ENCODE measurements at places on chromosomes 1 and 21.

DNA sequence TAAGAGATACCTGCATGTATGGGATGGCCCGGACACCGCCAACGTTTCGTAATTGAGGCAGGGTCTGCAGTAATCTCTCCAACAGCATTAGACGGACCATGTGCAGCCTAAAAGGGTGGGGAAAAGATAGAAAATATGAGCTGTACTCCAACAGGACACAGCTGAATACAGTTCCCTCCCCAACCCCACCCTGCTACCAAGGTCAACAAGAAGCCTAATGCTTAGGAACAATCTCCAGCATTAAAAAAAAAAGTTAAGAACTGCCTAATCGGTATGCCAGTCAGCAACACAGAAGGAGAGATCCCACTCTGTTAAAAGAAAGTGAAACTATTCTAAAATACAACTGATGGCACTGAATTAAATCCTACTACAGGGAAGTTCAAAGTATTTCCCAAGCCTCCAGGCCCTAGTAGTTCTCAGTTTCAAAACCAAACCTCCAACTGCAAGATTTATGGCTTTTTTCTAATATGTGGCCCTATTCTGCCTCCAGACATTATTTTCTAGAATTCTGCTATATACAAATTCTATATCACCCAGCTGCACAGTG lies 81.0 kb downstream of the UBR4 start:
- DNase-seq: no peak

GRCh38 chr21:24514081-24514733 lies 1093.1 kb downstream of the MRPL39 start:
- DNase-seq: peak; percentile 77

GRCh38 chr1:241627453-241628259 lies 12.5 kb downstream of the CHML start:
- peak; percentile 62 for DNase-seq

DNA sequence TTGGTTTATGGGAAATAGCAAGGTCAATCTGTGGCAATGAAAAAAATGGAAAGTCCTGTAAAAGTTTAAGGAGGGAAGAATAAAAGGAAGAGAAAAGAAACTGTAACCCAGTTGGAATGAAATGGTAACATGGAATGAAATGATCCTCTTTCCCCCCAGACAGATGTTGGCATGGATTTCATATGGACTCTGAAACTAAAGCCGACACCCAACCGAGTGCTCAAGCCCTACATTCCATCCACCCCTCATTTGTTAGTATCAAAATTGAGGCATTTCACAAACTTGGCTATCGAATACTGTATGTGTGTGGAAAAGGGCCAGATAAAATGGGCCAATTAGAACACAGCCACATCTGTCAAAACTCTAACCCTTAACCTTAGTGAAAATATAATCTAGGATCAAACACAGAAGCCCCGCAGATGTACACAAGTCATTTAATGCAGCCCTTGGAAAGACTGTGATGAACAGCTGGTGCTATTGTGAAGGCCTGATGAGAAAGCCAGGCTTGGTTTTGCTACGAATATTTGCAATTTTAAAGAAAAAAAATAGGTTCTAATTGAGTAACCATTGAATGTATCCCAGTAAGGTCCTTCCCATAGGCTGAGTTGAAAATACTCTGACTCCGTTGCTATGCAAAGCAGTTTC lies 72.6 kb upstream of the RGL1 start:
- peak; percentile 94 for DNase-seq

DNA sequence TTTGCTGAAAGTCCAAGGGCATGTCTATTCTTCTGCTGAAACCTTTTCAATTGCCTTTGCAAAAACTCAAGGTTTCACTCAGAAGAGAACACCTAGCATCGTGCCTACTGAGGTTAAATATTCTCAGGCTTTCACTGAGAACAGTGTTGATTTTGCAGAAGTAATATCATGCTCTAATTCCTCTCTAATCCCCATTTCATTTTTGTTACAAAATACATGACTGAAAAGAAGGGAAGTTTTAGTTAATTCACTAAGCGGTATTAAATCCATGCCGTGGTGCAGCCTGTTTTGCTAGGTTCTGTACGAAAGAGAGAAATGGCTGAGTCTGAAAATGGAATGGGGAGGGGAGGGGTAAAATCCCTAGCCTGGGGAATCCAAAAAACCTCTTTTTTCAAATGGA lies 163.2 kb upstream of the CAMK1G start:
- DNase-seq: no peak

DNA sequence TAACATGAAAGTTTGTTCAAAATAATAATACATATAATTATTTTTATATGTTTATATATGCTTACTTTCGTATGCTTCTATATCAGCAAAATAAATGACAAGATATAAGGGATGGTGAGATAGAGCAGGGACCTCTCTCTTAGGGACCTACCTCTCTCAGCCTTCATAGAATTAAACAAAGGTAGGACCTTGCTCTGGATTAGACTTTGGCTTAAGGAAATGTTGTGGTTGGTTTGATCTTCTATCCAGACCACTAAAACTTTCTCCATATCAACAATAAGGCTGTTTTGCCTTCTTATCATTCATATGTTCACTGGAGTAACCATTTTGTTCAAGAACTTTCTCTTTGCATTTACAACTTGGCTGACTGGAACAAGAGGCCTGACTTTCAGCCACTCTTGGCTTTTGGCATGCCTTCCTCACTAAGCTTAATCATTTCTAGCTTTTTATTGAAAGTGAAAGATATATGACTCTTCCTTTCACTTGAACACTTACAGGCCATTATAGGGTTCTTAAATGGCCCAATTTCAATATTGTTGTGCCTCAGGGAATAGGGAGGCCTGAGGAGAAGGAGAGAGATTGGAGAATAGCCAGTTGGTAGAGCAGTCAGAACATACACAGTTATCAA lies 14.4 kb downstream of the FRRS1 start:
- DNase-seq: peak; percentile 44

GRCh38 chr1:74333244-74333643 lies 98.1 kb downstream of the TNNI3K start:
- DNase-seq: no peak

DNA sequence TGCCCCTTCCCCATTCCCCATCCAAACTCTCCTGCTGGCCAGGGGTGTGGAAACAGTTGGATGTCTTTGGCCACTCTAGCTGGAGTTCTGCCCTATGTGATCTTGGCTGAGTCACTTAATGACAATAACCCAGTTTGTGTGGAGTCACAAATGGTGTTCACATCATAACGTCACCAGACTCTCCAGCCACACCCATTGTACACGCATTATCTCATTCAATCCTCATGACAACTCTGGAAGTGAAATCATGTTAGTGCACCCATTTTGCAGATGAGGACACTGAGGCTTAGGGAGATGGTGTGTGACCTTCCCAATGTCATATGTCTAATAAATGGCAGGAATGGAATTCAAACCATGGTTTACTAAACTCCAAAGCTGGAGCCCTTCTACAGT lies 1.2 kb upstream of the CDA start:
- no peak for DNase-seq

DNA sequence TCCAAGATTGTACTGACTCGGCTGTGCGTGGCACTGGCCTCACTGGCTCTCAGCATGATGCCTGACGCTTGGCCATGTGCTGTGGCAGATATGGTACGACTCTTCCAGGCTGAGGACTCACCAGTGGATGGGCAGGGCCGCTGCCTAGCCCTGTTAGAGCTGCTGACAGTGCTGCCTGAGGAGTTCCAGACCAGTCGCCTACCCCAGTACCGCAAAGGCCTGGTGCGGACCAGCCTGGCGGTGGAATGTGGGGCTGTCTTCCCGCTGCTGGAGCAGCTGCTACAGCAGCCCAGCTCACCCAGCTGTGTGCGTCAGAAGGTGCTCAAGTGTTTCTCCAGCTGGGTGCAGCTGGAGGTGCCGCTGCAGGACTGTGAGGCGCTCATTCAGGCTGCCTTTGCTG lies 2.9 kb downstream of the IPO13 start:
- DNase-seq: no peak

- no peak for DNase-seq
Measured at GRCh38 chr21:28949318-28949717, 43.4 kb downstream of the LTN1 start.

GRCh38 chr1:208162903-208163302 lies 81.3 kb downstream of the PLXNA2 start:
- DNase-seq: no peak

GRCh38 chr1:232813760-232814159 lies 8.5 kb downstream of the MAP10 start:
- DNase-seq: no peak

DNA sequence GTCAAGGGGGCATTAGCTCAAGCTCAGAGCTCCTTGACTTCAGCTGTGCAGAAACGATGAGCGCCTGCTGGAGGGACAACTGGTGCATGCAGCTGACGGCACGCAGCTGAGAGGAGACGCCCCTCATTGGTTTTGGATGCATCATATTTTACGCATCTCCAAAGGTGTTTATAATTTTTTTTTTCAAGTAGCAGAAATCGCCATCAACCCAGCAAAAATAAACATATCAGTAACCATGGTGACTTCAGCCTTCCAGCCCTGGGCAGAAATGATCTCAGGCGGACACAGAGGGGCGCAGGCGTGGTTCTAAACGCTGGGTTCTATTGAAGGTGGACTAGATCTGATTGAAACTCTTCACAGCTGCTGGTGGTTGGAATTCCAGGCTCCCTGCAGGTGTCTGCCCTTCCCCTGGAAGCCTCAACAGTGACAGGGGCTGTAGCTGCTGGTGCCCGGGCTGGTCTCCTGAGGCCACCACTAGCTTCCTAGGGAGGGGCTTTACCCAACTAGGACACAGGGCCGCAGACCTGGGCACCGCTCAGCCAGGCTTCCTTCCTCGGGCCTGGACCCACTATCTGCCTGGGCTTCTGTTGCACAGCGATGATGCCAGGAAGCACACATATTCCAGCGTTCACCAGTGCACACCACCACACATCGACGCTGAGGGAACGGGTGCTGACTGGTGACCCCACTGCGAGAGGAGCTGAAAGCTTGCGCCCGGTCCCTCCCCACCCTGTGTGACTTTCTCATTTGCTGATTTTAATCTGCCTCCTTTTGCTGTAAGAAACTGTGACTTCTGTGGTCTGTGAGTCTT lies 63.7 kb upstream of the ABCG1 start:
- no peak for DNase-seq

GRCh38 chr1:201445310-201445709 lies 23.7 kb downstream of the PHLDA3 start:
- DNase-seq: no peak

DNA sequence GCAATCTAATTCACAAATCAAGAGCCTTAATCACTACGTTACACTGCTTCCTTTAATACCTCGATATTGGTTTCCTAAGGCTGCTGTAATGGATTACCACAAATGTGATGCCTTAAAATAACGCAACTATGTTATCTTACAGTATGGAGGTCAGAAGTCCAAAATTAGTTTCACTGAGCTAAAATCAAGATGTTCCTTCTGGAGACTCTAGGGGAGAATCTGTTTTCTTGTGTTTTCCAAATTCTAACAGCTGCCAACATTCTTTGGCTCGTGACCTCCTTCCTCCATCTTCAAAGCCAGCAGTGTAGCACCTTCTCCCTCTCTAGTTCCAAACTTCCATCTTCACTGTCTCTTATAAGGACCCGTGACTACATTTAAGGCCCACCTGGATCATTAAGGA lies 335.0 kb upstream of the NFIA start:
- DNase-seq: no peak

- no peak for DNase-seq
Measured at GRCh38 chr1:112686417-112686816, 12.0 kb downstream of the MOV10 start.

DNA sequence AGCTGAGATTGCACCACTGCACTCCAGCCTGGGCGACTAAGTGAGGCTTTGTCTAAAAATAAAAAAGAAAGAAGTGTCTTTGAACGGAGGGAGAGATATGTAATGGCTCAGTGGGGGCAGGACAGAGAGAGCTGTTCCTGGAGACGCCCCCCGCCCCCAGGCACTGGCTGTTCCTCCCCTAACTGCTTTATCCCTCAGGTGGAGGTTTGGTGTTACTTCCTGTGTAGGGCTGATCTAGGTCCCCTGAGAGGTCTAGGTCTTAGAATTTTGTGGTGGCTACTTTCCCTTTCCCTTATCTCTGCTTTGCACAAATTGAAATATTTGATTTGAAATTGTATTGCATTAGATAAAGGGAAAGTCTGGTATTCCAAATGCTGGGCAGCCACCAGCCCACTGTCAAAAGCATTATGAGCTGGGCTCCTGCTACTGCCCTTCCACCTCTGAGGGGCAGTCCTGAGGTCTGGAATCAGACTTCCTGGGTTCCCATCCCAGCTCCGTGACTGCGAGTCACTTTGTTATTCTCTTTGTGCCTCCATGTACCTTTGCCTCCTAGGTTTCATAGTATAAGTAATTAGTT lies 134.8 kb upstream of the KIF26B start:
- peak; percentile 12 for DNase-seq

DNA sequence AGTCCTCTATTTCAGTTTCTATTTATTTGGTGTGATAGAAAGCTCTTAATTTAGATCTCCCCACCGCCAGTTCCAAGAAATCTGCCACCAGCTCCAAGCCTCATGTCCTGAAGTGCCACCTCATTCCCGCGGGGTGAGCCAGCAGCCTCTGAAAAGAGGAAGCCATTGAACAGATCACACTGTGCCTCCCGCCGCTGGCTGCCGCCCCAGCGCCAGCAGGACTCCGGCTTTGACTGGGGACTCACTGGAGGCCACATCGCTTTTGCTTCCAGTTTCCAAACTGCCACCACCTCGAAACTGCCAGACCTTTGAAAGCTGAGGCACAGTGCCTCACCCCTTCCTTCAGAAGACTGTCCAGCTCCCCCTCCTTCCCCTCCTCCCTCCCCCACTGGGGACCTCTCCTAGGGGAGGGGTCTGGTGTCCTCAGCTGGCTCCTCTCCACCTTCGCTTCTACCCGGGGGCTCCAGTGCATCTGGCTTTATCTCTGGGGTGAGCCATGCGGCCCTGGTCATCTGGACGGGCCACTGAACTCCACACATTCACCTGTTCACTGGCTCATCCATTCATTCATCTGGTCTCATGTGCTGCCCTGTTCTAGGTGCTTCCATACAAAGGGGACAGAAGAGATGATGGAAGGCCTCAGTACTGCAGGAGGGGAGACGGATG lies 58.9 kb downstream of the VPS26C start:
- DNase-seq: no peak

DNA sequence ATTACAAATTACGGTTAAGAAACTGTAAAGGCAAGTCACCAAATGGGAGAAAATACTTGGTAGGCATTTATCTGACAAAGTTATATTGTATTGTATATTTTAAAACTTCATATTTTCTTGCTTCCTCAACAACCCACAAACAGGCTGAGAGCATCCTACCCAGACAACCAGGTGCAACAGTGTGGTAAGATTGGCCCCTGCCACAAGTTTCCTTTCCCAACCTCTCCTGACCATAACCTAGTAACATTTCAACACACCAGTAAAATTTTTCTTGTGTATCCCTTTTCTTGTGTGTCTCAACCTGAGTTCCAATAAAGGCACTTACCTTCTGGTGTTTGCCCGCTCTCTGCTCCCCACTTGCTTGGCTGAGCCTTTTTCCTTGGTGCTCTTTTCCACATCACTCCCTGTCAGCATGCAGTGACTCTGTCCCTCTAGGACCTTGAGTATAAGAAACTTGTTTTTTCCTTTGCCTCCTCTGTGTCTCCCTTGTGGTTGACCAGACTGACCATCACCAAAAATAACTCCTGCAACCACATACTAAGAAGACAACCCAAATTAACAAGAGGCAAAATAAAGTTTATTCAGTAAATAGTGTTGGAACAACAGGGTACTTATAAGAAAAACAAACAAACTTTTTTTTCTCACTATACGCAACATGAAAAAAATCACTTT lies 40.9 kb downstream of the FCRL3 start:
- no peak for DNase-seq
